Motor neuron (in vitro differentiated cells): ENCODE measurements at places on chromosomes 11 and 22. TPM values are rescaled to one million over a fixed set of nuclear protein-coding genes. Genes with fewer than 3 reads are reported as not detected.

DNA sequence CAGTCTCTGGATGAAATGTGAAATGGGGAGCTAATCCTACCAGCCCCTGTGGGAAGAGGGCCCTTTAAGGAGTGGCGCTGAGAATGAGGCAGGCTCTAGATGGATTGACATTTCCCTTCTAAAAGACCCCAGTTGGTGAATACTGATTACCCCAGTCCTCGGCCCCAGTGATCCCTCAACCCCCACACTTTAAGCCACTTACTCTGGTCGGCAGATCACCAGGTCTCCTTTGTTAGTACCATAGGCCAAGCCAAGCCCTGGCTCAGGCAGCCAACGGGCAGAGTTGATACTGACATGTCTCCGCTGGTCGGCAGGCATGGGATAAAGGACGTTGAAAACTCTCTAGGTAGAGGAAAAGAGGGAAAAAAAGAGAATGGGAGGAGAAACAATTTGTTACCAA lies 26.1 kb upstream of the CHRM4 start:
- no peak for ATAC-seq

- no peak for ATAC-seq
These were observed 74.9 kb upstream of the RAG2 start for GRCh38 chr11:36672815-36673450.

- ATAC-seq: no peak
These were observed 310.2 kb downstream of the DLG2 start for GRCh38 chr11:85316967-85317366.

GRCh38 chr11:7600205-7600775 lies 73.0 kb downstream of the CYB5R2 start:
- no peak for ATAC-seq

- no peak for ATAC-seq
These were observed 471.2 kb upstream of the CNTN5 start for GRCh38 chr11:98549571-98549970.

DNA sequence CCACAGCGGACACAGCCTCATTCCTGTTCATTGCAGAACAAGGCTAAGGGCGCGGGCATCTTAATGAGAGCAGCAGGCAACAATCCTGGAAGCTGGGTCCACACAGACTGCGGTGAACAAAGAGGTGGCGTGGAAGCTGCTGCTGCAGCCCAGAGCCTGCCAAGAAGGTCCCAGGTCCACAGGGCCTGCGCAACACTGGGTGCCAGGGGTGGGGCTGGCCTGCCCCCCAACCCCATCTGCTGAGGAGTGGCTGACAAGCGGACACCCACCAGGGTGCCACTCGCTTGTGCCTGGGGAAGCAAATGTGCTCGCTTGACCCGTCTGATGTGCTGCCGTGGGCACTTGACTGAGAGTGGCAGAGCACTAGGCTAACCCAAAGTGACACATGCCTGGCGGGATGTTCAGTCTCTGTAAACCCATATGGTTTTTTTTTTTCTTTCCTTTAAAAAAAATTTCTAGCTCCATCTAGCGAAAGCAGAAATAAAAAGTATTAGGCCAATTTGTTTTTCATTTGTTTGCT lies 83.2 kb upstream of the PITPNB start:
- no peak for ATAC-seq

DNA sequence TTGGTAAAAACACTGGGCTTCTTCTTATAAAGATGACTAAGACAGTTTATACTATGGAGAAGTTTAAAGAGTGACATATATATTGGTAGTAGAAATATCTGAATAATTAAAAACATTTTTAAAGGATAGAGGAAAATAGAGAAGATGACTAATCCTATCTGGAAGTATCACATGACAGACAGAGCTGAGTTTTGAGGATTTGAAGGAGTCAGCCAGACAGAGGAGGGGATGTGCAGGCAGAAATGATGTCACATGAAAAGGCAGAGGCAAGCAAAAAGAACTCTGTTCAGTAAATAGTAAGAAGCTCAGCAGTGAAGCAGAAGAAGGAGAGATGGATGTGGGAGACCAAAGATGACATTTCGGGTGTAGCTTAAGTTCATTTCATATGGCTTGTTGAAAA lies 1.6 kb downstream of the OR10A2 start:
- peak; percentile 79 for ATAC-seq

GRCh38 chr11:117535850-117536411 lies 208.3 kb downstream of the CEP164 start:
- peak; percentile 29 for ATAC-seq

GRCh38 chr22:31139866-31140716 lies at the start of gene PLA2G3:
Gene PLA2G3 (minus strand): TSS chr22:31140508. CDS start chr22:31140354, 154 bp downstream.
- ATAC-seq: peak; percentile 57

Gene TCN1
- total RNA-seq: not detected in 2 replicates

Gene WT1
- total RNA-seq: 0.58 TPM in 1 of 2 replicates, not detected in the other

Gene ZP1
- total RNA-seq: 1.3 TPM in 1 of 2 replicates, not detected in the other

Gene GGT1
- total RNA-seq: 1.2 and 1.7 TPM in 2 replicates

Gene CDC42BPG
- 0.87 and 1.5 TPM in 2 replicates for total RNA-seq

Gene FJX1
- total RNA-seq: 17.3 and 25.6 TPM in 2 replicates

Gene CFAP300
- 9.1 and 18.3 TPM in 2 replicates for total RNA-seq

Gene SUSD2
- total RNA-seq: 3.6 TPM in 2 replicates

Gene ADM2
- total RNA-seq: 0.51 and 0.54 TPM in 2 replicates
